MCF 10A (cell line): ENCODE measurements at places on chromosomes 7 and 10.

- no peaks in the 10 kb centered on the region for H3K36me3 ChIP-seq
- peaks cover 51% of the 10 kb centered on the region for H3K4me1 ChIP-seq
- no peak overlapping the region for H3K4me3 ChIP-seq
- peak overlapping the region; percentile 92 for H3K27ac ChIP-seq
- H3K27me3 ChIP-seq = no peaks in the 10 kb centered on the region
Observed at GRCh38 chr7:40922316-40922670, 780.6 kb downstream of the INHBA start.

- DNase-seq = peak; percentile 85
- H3K36me3 ChIP-seq = no peaks in the 10 kb centered on the region
- H3K27ac ChIP-seq = peak overlapping the region; percentile 9
- H3K27me3 ChIP-seq = no peaks in the 10 kb centered on the region
- H3K4me3 ChIP-seq = peak overlapping the region; percentile 60
Observed at GRCh38 chr7:141975806-141976523, 2.4 kb upstream of the TAS2R38 start.

DNA sequence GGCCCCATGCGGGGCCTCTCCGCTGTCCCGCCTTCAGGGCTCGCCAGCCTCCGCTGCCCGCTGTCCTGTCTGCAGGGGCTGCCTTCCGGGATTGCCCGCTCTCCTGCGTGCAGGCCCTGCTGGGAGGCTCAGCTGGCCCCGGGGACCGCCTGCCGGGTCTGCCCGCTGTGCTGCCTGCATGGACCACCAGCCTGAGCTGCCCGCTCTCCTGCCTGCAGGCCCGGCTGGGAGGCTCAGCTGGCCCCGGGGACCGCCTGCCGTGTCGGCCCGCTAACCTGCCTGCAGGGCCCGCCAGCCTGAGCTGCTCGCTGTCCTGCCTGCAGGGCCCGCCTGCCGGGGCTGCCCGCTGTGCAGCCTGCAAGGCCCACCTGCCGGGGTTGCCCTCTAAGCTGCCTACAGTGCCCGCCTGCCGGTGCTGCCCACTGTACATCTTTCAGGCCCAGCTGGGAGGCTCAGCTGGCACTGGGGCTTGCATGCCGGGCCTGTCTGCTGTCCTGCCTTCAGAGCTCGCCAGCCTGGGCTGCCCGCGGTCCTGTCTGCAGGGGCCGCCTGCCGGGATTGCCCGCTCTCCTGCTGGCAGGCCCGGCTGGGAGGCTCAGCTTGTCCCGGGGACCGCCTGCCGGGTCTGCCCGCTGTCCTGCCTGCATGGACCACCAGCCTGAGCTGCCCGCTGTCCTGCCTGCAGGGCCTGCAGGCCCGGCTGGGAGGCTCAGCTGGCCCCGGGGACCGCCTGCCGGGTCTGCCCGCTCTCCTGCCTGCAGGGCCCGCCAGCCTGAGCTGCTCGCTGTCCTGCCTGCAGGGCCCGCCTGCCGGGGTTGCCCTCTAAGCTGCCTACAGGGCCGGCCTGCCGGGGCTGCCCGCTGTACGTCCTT, 165.1 kb downstream of the GLRX3 start:
- no peaks in the 10 kb centered on the region for H3K27me3 ChIP-seq
- H3K27ac ChIP-seq = no peak overlapping the region
- no peaks in the 10 kb centered on the region for H3K4me1 ChIP-seq
- H3K4me3 ChIP-seq = no peak overlapping the region

- H3K4me3 ChIP-seq = no peak overlapping the region
- no peak for DNase-seq
- H3K36me3 ChIP-seq = no peaks in the 10 kb centered on the region
Observed at GRCh38 chr7:12391922-12392615, 11.6 kb downstream of the VWDE start.

- no peak overlapping the region for H3K4me3 ChIP-seq
- H3K4me1 ChIP-seq = peaks cover 13% of the 10 kb centered on the region
- H3K36me3 ChIP-seq = peaks cover 53% of the 10 kb centered on the region
- no peak for DNase-seq
Observed at GRCh38 chr10:97450828-97451227, 4.9 kb downstream of the ZDHHC16 start.

DNA sequence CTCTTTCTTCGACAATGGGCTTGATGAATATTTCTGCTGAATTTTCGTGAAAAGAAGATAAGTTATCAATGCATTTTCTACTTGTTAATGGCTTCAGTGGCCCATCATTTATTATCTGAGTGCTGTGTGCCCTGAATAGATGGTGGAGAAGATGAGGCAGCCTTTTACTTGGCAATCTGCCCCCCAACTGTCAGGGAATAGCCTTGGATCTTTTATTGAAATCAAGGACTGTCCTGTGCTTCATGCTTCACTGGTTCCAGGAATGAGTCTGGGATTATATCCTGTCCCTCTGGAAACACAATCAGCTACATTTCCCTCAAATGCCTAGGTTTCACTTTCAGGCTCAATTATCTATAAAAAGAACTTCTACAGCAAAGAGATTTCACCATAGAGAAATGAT, 75.9 kb upstream of the NXPH1 start:
- H3K27ac ChIP-seq = no peak overlapping the region
- H3K36me3 ChIP-seq = no peaks in the 10 kb centered on the region
- no peak overlapping the region for H3K4me3 ChIP-seq

DNA sequence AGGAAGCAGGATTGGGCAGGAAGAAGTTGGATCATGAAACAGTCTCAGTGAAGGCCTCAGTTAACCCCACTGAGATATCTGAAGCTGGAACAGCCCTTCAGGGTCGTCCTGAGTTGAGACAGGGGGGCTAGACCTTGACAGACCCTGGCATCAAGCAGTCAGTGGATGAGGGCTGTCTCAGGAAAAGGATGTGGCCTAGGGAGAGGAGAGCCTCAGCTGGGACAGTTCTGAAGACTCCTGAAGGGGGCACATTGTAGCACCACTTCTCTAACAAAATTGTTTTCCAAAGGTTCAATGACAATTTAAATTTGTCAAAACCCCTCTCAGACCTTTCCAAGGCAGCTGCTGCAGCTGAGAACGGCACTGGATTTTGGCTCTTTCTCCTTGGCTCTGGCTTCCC, 15.8 kb upstream of the SLK start:
- H3K27me3 ChIP-seq = no peaks in the 10 kb centered on the region
- H3K36me3 ChIP-seq = no peaks in the 10 kb centered on the region
- H3K4me1 ChIP-seq = no peaks in the 10 kb centered on the region
- no peak overlapping the region for H3K4me3 ChIP-seq
- H3K27ac ChIP-seq = no peak overlapping the region
- DNase-seq = no peak

DNA sequence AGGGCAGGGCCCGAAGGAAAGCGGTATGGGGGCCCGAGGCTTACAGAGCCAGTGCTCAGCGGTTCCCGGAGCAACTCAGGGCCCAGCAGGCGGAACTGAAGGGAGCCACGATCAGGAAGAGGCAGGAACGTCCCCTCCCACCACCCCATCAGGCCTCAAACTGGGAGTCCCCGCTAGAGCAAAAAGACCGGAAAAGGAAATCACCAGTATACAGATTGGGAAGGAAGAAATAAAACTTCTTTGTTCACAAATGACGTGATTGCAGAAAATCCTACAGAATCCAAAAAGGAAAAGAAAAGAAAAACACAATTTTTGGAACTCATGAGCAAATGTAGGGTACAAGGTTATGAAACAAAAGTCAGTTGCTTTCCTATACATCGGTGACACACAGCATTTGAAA, 21.6 kb upstream of the ZFAND2A start:
- no peak overlapping the region for H3K27ac ChIP-seq
- no peak overlapping the region for H3K4me3 ChIP-seq
- DNase-seq = no peak
- H3K4me1 ChIP-seq = peaks cover 1% of the 10 kb centered on the region
- H3K27me3 ChIP-seq = peaks cover 17% of the 10 kb centered on the region
- H3K36me3 ChIP-seq = peaks cover 5% of the 10 kb centered on the region

DNA sequence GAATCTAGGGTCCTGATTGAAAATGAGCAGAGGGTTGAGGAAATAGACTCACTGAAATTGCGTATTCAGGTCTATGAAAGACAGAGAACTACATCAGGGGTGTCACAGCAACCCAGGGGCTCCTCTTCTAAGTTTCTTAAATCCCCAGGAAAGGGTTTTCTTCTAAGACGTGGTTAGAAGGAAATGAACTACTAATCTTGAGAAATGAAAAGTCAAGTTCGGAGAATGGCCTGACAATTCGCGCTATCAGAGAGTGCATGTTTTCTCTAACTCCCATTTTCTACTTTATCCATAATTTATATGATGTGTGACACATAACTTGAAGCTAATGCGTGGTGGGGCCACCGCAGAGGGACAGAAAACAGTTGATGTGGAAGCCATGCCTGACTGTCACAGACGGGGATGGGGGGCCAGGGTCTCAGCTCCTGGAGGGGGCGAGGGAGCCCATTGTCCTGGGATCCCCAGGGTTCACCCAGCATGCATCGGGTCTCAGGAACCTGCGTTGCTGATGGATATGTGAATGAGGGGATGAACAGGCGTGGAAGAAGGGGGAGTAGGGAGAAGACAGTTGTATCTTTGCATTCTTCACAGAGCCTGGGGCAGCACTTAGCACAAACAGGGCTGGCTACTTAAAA, 86.3 kb downstream of the PTPRE start:
- no peaks in the 10 kb centered on the region for H3K36me3 ChIP-seq
- peaks cover 29% of the 10 kb centered on the region for H3K4me1 ChIP-seq
- H3K4me3 ChIP-seq = no peak overlapping the region
- no peaks in the 10 kb centered on the region for H3K27me3 ChIP-seq
- H3K27ac ChIP-seq = no peak overlapping the region
- DNase-seq = no peak
